ENCODE measurements at places on chromosomes 1 and 21. TPM values are rescaled to one million over a fixed set of nuclear protein-coding genes. Genes with fewer than 3 reads are reported as not detected.

CYP4Z1 gene
- total RNA-seq = not detected

NUDT4B gene
- total RNA-seq = 0.46 TPM

PKN2 gene
- 24.9 TPM for total RNA-seq

ACTA1 gene
- not detected for total RNA-seq

FTCD gene
- total RNA-seq = 0.16 TPM

S100A1 gene
- total RNA-seq = not detected

HRNR gene
- not detected for total RNA-seq

LINGO4 gene
- total RNA-seq = 0.09 TPM

SLFNL1 gene
- 0.14 TPM for total RNA-seq

ZYG11B gene
- total RNA-seq = 14.3 TPM

KRTAP13-1 gene
- not detected for total RNA-seq

PLA2G2D gene
- not detected for total RNA-seq

HCRTR1 gene
- not detected for total RNA-seq

C1orf185 gene
- total RNA-seq = not detected

IARS2 gene
- total RNA-seq = 59.9 TPM
